ENCODE measurements at places on chromosomes 2 and 18. TPM values are rescaled to one million over a fixed set of nuclear protein-coding genes. Genes with fewer than 3 reads are reported as not detected.

PRKAG3 gene
- not detected for total RNA-seq

TCF23 gene
- total RNA-seq, result not detected

CAPN14 gene
- total RNA-seq, result 0.08 TPM

- H3K27ac ChIP-seq, result no peak overlapping the region
- H3K27me3 ChIP-seq, result no peaks in the 10 kb centered on the region
- DNase-seq, result no peak
- H3K4me3 ChIP-seq, result no peak overlapping the region
- H3K36me3 ChIP-seq, result no peaks in the 10 kb centered on the region
These were observed 25.0 kb downstream of the RALB start for GRCh38 chr2:120277505-120278205.
